Stimulated activated naive CD8-positive, alpha-beta T cell treated with anti-CD3 and anti-CD28 coated beads, Interleukin-15, amount 100 ng/mL, for 72 hours (primary cell): ENCODE measurements at places on chromosomes 13 and 19.

- DNase-seq, result no peak
Observed at GRCh38 chr13:79407349-79407979, 1.4 kb upstream of the RBM26 start.

DNA sequence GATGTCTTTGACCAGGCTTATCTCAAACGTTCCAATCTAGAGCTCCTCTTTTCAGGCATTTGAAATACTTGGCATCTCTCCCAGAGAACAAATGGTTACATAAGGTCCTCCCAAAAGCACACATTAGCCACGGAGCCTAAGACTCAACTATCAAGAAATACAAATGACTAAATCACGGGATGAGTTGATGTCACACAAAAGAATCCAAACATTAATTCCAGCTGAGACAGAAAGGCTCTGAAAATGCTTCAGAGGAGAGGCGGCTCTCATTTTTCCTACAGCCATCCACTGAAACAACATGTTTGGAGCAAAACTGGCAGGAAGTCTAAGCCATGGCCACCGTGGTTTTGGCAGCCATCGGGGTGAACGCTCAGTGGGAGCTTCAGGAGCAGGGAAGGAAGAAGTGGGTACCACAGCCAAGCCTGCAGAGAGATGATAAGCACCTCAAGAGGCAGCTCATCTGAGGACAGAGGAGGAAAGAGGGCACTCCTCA, 122.5 kb downstream of the STK24 start:
- no peak for DNase-seq

- no peak for DNase-seq
Observed at GRCh38 chr13:51257187-51257586, 35.0 kb downstream of the FAM124A start.

DNA sequence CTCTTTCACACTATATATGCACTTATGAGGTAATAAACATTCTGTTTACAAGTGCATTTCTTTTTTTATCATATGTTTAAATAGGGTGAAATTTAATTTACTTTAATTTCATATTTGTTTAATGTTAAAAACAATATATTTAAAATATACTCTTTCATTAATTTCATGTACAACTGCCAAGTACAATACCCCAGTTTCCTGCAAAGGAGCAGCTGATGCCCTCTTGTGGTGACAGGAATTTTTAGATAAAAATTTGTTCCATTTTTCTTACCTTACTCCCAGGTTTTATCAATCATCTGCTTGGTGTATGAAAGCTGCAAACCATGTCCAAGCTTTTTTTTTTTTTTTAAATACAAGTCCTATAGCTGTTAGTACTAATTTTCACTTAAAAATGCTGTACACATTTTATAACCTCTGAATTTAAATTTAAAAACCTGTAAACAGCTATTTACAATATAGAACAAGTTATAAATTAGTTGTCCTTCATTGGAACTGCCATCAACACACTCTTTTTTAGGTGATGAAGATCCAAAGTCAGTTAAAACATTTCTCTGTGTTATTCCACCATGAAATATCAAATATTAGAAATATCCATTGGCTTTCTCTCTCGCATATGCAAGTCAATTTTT, 4.9 kb downstream of the PCDH20 start:
- DNase-seq, result no peak
